Fibroblast of skin of right biceps (primary cell): ENCODE measurements at places on chromosomes 3 and 15.

DNA sequence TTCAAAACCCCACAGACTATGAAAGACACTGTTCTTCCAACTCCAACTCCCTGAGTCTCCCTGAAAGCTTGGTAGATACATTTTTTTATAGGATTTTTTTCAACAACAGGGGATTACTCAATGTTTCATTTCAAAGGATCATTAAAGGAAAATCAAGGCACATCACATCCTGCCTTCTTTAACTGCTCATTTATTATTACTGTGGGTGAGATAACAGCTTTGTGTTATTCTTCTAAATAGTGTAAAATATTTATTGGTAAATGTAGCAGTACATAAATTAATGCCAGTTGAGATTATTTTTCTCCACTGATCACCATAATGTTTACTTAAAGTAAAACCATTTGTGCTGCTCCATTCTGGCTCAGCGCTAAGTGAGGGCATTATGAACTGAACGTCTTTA is 57.2 kb downstream of the AGBL1 start:
- DNase-seq, result no peak

DNA sequence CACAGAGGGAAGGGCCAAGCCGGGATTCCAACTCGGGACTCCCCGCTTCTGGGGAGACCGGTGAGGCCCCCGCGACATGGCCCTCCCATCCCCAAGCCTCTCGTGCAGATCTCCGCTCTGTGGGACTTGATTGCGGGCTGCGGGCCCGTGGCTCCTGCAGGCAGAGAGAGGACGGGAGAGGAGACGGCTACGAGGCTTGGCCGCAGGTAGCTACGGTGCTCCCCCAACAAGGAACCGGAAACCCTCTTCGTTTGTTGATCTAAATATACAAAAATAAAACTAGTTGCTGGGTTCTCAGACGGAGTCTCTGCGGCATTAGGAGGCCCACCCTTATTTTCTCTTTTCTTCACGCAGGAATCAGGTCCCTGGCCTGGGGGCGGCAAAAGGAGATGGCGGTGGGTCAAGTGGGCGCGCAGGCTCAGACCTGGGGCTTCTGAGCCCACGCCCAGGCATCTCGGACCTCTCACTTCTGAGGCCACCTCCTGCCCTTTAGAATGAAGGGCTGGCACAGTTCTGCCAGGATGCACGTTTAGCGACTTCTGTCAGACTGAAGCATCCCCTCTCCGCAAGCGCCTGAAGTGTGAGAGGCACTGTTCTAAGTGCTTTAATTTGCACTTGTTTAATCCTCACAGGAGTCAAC is 10.9 kb downstream of the GNB5 start:
- DNase-seq, result no peak

DNA sequence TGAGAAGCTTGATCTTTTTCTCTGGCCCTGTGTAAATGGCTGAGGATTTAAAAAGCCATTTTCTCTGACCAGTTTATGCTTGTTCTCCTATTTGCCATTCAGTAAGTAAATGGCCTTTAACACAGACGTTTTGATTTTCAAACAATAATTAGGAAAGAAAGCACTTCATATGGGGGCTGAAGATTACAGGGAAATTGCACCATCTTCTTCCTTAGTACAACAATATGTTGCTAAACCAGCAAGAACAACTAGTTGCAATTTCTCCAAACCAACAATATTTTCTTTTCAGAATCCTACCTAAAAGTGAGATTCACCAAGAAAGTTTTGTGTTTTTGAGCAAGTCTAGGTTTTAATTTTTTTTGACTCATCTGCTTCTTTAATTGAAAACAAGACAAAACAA is 80.5 kb upstream of the CCNL1 start:
- DNase-seq, result no peak

GRCh38 chr15:35618260-35619188 is 72.6 kb upstream of the DPH6 start:
- DNase-seq, result no peak

GRCh38 chr3:76827701-76828226 is 212.1 kb upstream of the ROBO2 start:
- no peak for DNase-seq

GRCh38 chr3:79906106-79906505 is 138.3 kb upstream of the ROBO1 start:
- DNase-seq, result no peak

DNA sequence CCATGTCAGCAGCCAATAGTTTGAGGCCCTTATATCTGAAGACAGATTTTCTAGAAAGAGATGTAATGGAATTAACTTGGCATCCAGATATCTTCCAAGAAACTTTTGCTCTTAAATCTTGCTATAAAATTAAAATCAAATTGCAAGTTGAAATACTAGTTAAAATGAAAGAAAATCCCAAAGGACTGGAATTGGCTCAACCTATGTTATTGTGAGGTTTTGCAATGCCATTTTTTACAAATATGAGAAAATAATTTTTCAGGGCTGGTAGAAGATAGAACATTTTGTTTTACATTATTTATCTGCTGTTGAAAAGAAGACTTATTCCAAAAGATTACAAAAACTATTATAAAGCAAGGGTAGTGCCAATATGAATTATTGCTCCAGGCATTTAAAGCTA is 92.2 kb upstream of the AGTR1 start:
- DNase-seq, result no peak

DNA sequence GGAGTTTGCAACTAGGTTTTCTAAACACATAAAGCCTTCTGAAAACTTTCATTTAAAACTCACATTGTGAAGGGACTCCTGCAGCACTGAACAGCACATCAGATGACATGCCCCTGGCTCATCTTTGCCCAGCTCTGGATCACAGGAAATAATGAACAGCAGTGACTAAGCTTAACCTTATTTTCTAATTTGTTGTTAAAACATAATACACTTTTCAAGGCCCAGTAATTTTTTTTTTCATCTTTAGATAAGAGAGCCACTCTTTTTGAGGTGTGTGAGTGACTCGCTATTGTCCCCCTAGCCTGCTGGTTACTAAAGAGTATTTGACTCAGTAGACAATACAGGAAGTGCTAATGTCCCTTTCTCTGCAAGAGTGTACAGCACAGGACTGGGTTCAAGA is 204.0 kb downstream of the OSBPL10 start:
- DNase-seq, result no peak
